Naive thymus-derived CD4-positive, alpha-beta T cell (primary cell): ENCODE measurements at places on chromosomes 2 and 18.

DNA sequence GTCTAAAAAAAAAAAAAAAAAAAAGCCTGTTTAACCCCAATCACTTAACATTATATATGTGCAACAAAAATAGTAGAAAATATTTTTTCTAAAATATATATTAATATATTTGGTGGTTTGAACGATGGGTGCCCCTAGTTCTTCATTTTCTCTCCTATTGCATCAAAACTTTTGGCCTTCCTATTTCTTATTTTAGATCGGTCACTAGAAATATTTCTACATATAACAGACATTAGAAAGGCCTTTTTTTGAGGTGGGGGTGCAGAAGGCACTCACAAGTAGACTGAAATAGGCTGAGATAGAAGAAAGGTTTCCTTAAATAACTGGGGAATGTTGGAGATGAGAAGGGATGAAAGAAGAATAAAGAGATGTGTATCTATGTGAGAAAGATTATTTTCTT, 49.3 kb upstream of the AP1S3 start:
- H3K4me3 ChIP-seq, result no peak overlapping the region
- DNase-seq, result no peak
- H3K4me1 ChIP-seq, result no peaks in the 10 kb centered on the region
- H3K27me3 ChIP-seq, result no peaks in the 10 kb centered on the region
- no peak overlapping the region for H3K27ac ChIP-seq
- peaks cover 32% of the 10 kb centered on the region for H3K36me3 ChIP-seq

DNA sequence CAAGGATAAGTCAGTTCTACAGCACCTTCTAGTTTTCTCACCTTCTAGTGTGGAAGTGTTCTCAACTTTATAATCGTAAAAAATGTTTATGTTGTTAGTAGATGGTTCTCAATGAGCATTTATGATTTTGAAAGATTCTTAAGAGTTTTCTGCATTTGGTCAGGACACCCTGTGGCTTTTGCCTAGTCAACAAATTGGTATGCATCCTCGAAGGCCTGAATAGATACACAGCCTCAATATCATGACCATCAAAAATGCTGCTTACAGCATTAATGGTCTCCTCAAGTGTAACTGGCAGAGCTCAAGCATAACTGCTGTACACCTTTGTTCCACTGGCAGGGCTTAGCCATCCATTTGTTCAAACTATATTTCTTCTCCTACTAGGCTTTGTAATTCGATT, 96.7 kb downstream of the CRACDL start:
- H3K4me3 ChIP-seq, result no peak overlapping the region
- peaks cover 16% of the 10 kb centered on the region for H3K4me1 ChIP-seq
- H3K27me3 ChIP-seq, result no peaks in the 10 kb centered on the region
- no peak for DNase-seq

GRCh38 chr2:197786010-197786877, 1.1 kb upstream of the BOLL start:
- no peaks in the 10 kb centered on the region for H3K4me1 ChIP-seq
- no peaks in the 10 kb centered on the region for H3K36me3 ChIP-seq
- DNase-seq, result peak; percentile 43

DNA sequence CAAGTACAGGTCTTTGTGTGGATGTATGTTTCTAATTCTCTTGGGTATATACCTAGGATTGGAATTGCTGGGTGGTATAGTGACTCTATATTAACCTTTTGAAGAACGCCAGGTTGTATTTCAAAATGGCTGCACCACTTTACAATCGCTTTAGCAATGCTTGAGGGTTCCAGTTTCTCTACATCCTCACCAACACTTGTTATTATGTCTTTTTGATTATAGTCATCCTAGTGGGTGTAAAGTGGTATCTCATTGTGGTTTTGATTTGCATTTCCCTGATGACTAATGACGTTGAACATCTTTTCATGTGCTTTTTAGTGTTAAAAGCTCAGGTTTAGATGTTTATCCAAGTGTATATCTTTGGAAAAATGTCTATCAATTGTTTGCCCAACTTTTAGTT, 39.5 kb downstream of the CTIF start:
- H3K4me1 ChIP-seq, result no peaks in the 10 kb centered on the region
- H3K27ac ChIP-seq, result no peak overlapping the region
- no peak overlapping the region for H3K4me3 ChIP-seq
- H3K27me3 ChIP-seq, result no peaks in the 10 kb centered on the region
- H3K36me3 ChIP-seq, result no peaks in the 10 kb centered on the region
- no peak for DNase-seq

GRCh38 chr18:45666520-45666919, 51.2 kb downstream of the SLC14A2 start:
- H3K27ac ChIP-seq, result no peak overlapping the region
- no peaks in the 10 kb centered on the region for H3K36me3 ChIP-seq
- DNase-seq, result peak; percentile 45
- H3K4me3 ChIP-seq, result peak overlapping the region; percentile 3

- H3K4me3 ChIP-seq, result no peak overlapping the region
- no peaks in the 10 kb centered on the region for H3K36me3 ChIP-seq
- no peak for DNase-seq
- H3K27me3 ChIP-seq, result no peaks in the 10 kb centered on the region
- no peak overlapping the region for H3K27ac ChIP-seq
- H3K4me1 ChIP-seq, result no peaks in the 10 kb centered on the region
Observed at GRCh38 chr2:182066400-182067087, 80.9 kb downstream of the PPP1R1C start.

DNA sequence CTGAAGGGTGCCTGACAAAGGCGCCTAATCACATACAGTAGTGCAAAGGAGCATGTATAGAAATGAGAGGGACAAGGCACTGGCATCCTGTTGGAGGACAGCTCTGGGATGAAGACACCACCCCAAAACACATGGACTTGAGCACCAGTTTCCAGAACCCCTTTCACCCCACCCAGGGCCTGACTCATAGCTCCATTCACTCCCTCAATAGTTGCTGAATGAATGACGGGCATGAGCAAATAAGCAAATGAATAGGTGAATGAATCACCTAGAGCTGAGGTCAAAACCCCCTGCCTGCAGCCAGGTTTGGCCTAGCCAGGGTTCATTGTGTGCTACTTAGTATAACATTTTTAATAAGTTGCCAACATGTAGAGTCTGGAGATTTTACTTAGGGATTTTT, 66.3 kb downstream of the NRP2 start:
- H3K4me1 ChIP-seq, result no peaks in the 10 kb centered on the region
- H3K36me3 ChIP-seq, result no peaks in the 10 kb centered on the region
- H3K27ac ChIP-seq, result no peak overlapping the region
- H3K4me3 ChIP-seq, result no peak overlapping the region
- no peak for DNase-seq

GRCh38 chr2:181847702-181848101, 43.8 kb upstream of the ITPRID2 start:
- no peaks in the 10 kb centered on the region for H3K4me1 ChIP-seq
- no peak overlapping the region for H3K4me3 ChIP-seq
- no peaks in the 10 kb centered on the region for H3K36me3 ChIP-seq
- no peaks in the 10 kb centered on the region for H3K27me3 ChIP-seq

DNA sequence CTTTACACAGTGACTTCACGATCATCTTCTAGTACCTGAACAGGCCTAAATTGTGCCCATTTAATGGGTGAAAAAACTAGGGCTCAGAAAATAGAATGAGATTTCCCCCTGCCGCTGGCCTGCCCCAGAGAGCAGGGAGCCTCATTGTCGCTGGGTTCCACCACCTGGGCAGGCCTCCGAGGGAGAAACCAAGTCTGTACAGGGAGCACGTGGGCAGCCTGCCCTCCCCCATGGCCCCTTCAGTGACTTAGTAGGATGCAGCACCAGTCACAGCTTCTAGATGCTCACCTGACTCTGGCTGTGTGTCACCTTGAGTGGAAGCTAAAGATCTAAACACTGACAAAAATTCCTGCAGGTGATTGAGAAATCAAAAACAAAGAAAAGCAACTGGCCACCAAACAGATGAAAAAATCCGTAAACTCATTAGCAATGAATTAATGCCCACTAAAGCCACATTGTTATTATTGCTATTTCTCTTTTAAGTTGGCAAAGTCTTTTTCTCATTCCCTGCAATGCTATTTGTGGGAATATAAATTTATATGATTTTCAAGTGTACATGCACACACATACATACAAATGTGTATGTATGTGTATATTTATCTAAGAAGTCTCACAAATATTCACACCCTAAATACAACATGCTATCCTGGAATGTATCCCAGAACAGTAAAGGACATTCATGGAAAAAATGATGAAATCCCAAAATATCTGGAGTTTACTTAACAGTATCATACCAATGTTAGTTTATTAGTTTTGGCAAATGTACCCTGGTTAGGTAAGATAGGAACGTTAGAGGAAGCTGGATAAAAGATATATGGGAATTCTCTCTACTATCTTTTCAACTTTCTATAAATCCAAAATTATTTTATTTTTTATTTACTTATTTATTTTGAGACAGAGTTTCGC, 18.7 kb upstream of the ASPRV1 start:
- H3K27ac ChIP-seq, result no peak overlapping the region
- no peaks in the 10 kb centered on the region for H3K36me3 ChIP-seq

GRCh38 chr2:7748717-7749415, 831.7 kb downstream of the RNF144A start:
- H3K27ac ChIP-seq, result no peak overlapping the region
- H3K4me1 ChIP-seq, result no peaks in the 10 kb centered on the region
- no peak overlapping the region for H3K4me3 ChIP-seq
- DNase-seq, result no peak
